A673 (cell line): ENCODE measurements at places on chromosomes 4 and X.

GRCh38 chr4:13535708-13536361, 8.5 kb downstream of the NKX3-2 start:
- no peak for DNase-seq

DNA sequence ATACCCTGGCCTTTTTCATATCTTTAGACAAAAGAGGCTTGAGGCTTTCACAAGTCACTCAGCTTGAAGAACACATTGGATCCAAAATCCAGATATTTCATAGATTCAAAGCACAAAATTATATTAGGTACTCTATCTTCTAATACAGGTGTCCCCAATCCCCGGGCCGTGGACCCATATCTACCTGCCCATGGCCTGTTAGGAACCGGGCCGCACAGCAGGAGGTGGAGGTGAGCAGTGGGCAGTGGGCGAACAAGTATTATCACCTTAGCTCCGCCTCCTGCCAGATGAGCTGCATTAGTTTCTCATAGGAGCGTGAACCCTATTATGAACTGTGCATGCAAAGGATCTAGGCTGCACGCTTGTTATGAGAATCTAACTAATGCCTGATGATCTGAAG, 18.7 kb downstream of the YIPF7 start:
- DNase-seq, result no peak

- DNase-seq, result no peak
Measured at GRCh38 chr4:122393276-122393675, 14.5 kb downstream of the ADAD1 start.

- DNase-seq, result no peak
Measured at GRCh38 chrX:129534816-129535578, 5.1 kb upstream of the OCRL start.

DNA sequence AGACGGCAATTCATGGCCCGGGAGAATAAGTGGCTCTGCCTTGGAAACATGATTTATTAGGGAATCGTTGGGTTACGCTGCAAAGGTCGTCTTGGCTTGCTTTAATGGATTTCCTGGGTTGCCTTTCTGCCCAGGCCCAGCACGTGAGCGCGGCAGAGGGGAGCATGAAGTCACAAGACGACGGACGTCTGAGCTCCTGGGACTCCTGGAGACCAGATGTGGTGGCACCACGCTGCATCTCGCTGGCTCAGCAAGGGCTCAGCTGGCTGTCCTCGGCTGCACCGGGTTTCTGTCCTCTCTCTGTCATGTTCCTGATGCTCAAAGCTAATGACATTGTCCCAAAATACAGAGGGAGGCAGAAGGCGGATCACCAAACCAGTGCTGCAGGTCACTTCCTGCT, 61.2 kb downstream of the C4orf50 start:
- DNase-seq, result no peak

DNA sequence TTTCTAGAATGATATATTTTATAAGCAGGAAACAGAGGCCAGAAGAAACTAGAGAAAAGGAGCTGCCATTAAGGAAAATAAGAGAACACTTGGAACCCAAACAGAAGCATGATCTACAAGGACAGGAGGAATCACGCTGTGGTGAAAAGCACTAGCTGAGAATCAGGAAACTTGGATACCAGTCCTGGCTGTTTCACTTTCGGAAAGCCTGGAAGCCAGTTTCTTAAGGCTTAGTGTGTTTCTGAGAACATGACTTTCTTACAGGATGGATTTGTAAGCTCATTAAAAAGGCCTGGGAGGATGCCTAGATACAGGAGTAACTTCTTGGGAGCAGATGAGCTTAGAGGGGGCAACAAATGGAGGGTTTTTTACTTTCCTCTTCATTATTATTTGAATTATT, 36.9 kb downstream of the TLL1 start:
- no peak for DNase-seq

DNA sequence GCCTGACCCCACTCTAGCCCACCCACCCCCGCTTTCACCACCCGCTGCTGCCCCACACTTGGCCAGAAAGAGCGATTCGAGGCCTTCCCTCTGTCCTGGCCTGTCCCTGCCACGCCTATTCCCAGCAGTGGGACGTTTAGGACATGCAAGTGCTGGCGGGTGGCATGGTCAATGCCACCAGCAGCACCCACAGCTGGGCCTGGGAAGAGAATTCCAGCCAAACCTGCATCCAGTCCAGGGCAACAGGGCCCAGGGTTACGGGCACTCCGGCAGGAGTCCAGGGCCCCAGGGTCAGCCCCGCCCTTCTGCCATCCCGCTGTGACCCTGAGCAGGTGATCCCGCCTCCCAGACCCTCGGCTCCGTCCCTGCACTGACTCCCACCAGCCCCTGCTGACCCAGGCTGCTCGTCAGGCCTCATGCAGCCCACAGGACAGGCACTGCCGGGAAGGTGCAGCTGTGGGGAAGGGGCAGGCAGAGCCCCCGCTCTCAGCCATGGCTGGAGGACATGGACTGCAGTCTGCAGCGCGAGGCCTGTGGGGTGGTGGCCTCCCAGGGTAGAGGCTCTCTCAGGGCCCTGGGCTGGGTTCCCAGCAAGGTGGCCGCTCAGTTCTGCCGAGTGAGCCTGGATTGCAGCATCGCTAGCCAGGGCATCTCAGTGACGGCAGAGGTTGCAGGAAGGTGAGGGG, 6.8 kb upstream of the HTRA3 start:
- no peak for DNase-seq

GRCh38 chr4:20251796-20252655, at the start of gene SLIT2:
Gene SLIT2, plus strand, starts transcription at chr4:20251905. Its CDS starts 1,911 bp downstream, at chr4:20253816.
- DNase-seq, result peak; percentile 92

DNA sequence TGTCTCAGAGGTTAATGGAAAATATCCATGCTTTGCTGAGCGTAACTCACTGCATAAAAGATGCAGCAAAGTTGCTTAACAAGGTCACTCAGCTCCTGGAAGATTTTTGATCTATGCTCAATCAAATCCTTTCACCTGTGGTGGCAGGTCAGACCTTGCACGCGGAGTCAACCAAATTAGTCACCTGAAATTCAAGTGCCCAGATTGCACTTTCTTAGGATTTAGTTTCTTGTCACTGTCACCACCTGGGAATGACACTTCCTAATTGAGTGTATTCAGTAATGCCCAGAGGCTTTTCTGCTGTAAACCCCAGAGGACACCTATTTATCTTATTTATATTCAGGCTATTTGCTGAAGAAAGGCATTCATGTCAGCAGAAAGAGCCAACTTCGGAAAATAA, 215.8 kb upstream of the SMIM31 start:
- DNase-seq, result no peak

GRCh38 chr4:85610450-85610849, 135.5 kb downstream of the ARHGAP24 start:
- no peak for DNase-seq

DNA sequence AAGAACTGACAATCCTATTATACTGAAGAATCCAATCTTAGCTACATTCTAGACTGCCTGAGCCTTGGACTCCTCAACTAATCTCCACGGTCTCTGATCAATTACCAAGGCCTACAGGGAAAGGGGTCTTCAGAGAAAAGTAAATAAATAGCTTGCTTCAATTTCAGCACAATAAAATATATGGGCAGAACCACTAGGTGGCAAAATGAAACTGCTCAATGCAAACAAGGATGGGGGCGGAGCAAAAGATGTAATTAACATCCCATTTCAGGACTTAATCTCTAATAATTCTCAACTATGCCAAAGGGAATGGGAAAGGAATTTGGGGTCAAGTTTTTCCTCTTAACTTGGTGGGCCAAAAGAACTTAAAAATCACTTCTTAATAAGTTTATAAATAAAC, 78.4 kb upstream of the MAP3K15 start:
- DNase-seq, result peak; percentile 72

DNA sequence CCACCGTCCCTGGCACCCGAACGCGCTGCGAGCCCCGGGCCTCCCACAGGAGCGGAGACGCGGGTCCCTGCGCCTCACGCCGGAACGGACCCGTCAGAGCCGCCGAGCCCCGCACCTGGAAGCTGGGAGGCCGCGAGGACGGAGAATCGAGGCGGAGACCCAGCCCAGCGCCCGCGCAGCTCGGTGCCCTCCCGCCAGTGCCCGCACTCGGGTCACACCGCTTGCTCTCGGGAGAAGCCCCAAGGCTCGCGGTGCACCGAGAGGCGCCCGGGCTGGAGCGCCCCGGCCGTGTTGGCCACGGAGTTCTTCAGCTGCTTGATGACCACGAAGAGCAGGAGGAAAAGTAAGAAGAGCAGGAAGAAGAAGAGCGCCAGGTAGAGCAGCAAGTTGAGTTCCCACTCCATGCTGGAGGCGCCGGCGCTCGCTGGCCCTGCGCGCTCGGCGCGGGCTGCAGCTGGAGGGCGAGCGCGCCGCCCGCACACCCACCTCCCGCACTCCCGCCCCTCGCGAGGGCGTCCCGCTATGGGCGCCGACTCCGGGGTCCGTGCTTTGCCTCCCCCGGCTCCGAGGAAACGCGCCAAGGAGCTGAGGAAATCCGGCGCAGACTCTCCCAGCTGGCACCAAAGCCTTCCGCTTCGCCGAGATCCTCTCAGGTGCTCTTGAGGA, at the start of gene SMIM43:
SMIM43 (minus strand) TSS at position 463 of the 666 bp plus-strand sequence; CDS start at position 404, 59 bp downstream.
- peak; percentile 34 for DNase-seq

DNA sequence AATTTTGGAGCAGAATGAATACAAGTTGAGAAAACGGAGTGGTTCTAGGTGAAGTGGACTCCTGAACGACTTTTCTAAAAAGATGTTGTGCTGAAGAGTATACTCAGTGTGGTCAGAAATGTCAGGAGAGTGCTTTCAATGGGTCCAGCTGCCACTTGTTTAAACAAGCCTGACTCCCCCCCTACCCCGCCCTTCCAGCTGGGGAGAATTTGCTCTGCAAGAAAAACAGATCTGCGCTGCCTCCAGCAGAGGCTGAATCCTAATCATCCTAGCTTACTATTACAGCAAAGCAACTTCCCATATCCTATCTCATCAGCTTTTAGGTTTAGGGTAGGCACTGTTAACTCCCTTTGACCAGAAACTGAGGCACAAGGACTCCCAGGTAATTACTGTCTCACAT, 1.9 kb downstream of the MAP3K15 start:
- no peak for DNase-seq
